ENCODE measurements at places on chromosomes 3 and 15. TPM values are rescaled to one million over a fixed set of nuclear protein-coding genes. Genes with fewer than 3 reads are reported as not detected.

- no peaks in the 10 kb centered on the region for H3K27me3 ChIP-seq
- no peaks in the 10 kb centered on the region for H3K4me1 ChIP-seq
- no peak overlapping the region for H3K4me3 ChIP-seq
- no peaks in the 10 kb centered on the region for H3K36me3 ChIP-seq
Observed at GRCh38 chr3:63508771-63509170, 143.7 kb upstream of the SNTN start.

DNA sequence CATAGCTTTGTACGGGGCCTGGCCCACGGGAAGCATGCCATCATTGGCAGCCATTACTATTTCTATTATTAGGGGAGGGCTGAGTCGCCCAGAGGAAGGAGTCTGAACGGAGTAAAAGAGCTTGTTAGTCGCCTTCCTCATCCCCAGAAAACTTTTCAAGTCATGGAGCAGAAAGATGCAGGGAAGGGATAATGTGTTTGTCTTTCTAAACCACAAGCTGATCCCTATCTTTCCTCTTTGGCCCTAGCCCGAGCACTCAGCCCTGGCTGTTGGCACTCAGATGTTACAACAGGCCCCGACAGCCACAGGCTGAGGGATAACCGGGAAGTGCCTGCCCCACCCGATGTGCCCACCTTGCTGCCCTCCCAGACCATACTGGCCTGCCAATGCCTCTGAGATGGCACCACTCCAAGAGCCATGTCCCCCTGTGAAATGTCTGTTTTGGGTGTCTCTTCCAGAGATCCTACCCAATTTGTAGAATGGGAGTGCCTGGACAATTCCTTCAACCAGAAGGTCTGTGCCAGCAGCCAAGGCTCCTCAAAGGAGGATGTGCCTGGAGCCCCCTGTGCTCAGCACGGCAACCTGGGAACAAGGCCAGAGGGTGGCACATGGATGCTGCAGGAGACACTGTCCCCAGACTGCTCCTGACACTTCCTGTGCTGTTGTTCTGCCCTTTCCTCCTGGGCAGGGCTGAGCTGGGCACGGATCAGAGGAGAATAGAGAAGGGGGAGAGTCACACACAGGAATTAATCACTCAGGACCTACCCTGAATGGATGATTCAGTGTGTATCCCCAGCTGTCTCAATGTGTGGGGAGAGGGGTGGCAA, 10.8 kb downstream of the PAK6 start:
- peaks cover 18% of the 10 kb centered on the region for H3K4me1 ChIP-seq
- no peak for DNase-seq
- H3K27me3 ChIP-seq: no peaks in the 10 kb centered on the region
- no peak overlapping the region for H3K27ac ChIP-seq
- no peak overlapping the region for H3K4me3 ChIP-seq
- H3K36me3 ChIP-seq: no peaks in the 10 kb centered on the region

DNA sequence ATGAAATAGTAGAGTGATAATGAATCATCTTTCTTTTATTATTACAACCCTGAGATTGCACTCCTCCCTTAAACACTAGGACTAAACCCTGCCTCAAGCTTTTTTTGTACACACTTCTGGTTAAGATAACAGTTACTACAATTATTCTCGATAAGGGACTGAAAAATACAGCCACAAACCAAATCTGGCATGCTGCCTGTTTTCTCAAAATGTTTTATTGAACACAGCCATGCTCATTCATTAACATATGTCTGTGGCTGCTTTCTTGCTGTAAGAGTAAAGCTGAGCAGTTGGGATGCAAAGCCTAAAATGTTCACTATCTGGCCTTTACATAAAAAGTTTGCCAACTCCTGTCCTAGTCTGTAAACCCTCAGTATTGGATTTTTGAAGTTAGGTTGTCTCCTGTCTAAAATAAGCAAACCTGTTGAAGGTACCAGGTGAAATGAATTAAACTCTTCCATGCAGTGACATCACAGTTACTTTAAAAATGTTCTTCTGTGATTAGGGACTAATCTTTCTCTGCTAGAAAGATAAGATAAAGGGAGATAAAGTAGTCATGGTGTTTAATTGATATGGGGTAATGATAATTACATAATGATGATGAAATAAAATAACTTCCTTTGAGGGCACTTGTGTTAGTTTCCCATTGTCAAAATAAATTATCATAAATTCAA, 218.2 kb downstream of the STXBP5L start:
- no peaks in the 10 kb centered on the region for H3K36me3 ChIP-seq
- H3K4me1 ChIP-seq: no peaks in the 10 kb centered on the region
- no peak overlapping the region for H3K4me3 ChIP-seq
- no peak for DNase-seq
- no peaks in the 10 kb centered on the region for H3K27me3 ChIP-seq

GRCh38 chr3:23968463-23969184, 23.5 kb downstream of the NR1D2 start:
- no peaks in the 10 kb centered on the region for H3K27me3 ChIP-seq
- no peak overlapping the region for H3K27ac ChIP-seq
- H3K4me3 ChIP-seq: no peak overlapping the region
- DNase-seq: no peak
- H3K4me1 ChIP-seq: no peaks in the 10 kb centered on the region

HRG gene
- not detected for total RNA-seq

- H3K36me3 ChIP-seq: peaks cover 46% of the 10 kb centered on the region
- no peaks in the 10 kb centered on the region for H3K27me3 ChIP-seq
- DNase-seq: no peak
- H3K4me3 ChIP-seq: no peak overlapping the region
Observed at GRCh38 chr15:41241221-41241964, 10.3 kb downstream of the CHP1 start.

BCHE gene
- 1.0 TPM for total RNA-seq
